Activated naive CD4-positive, alpha-beta T cell (primary cell): ENCODE measurements at places on chromosomes 4 and X.

DNA sequence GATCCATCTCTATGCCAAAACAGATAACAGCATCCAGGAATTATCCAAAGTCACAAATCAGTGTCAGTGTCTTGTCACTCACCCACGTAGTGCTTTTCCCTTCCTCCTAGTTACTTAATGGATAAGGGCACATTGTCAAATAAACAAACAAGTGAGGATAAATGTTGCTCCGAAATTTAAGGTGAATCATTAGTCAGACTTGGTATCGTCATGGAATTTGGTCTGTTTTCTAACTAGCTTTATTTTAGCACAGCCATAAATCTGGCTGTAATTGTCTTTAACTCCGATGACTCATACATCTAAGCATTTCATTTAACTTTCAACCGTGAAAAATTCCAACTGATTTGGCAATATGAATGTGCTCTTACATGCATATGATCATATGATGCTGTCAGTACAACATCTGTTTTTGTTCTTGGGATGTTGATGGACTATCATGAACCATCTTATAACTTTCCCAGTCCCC, 83.3 kb downstream of the SNCA start:
- no peak for DNase-seq

- no peak for DNase-seq
Observed at GRCh38 chr4:139514382-139515059, 41.5 kb downstream of the SETD7 start.

GRCh38 chr4:244471-244870, 60.8 kb downstream of the ZNF732 start:
- DNase-seq = no peak

- no peak for DNase-seq
Observed at GRCh38 chrX:49910344-49910743, 12.1 kb upstream of the CLCN5 start.

DNA sequence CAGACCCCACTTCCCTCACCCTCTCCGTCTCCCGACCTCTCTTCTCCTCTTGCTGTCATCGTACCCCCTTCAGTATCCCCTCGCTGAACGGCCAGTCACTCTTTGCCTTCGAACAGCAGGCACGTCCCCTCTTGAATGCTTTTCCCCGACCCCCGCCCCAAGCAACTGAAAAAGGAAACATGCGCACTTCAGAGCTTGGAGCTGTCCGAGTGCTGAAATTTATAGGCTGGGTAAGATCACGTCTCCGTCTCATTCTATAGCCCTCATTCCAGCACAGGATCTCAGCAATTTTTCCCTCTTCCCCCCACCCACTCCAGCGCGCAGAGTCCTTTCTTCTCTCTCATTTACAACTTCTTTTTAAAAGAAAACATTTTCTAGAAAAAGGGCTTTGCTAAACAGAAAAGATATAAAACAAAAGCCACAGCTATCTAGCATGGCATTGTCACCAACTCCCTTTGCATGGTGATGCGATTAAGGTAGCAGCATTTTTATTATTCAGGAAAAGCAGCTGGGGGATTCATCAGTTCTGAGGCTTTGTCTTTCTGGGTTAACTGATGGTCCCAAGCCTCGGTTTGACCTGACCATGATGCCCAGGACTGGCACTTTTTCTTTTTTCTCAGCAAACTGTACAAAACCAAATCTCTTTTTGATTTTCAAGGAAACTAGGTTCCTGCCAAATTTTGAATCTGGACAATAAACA, at the start of gene GLRA2:
Gene GLRA2, plus strand, starts transcription at position 247 of the 700 bp plus-strand sequence. CDS start 522 bp downstream, outside the sequence.
- no peak for DNase-seq

GRCh38 chr4:8600686-8601085, 8.1 kb downstream of the CPZ start:
- DNase-seq = no peak

DNA sequence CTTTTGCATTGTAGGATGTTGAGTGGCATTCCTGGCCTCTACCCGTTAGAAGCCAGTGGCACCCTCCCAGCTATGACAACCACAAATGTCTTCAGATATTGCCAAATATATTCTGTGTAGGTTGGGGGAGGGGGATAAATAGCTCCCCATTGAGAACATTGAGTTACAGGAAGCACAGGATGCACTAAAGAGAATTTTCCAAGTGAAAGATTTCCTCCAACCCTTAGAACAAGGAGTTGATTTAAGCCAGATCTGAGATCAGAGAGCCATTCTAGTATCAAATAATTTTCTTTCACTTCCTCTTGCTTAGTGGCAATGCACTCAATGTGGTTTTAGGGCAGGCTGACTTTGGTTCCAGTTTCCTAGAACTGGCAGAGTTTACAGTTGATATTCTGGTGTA, 436.6 kb downstream of the C4orf33 start:
- DNase-seq = no peak

DNA sequence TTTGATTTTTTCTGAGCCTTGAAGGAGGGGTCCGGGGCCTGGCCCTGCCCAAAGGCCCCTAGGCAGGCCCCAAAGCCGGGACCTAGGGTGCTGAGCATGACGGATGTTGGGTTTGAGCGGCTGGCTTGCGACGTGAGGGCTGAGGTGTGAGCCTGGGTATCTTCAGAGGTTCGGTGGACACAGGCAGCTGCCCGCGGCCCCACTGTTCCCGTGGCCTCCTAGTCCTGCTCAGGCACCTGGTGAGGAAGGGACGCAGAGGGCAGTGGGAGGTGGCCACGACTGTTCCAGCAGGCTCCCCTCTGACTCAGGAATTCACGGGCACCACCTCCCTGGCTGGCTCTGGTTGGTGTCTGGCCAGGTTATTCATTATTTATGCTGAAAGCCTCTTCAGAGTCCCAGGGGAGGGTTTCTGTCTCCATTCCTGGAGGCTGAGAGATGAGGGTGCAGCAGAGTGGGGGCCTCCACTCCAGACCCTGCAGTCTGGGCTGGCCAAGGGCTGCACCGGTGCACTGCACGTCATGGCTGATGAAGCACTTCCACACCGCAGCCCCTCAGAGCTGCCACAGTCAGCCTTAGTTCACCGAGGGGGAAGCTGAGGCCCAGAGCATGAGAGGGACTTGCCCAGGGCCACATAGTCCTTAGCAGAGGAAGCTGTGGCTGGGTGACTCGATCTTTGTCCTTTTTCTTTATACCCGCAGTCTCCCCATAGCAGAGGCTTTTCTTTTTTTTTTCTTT, 2.2 kb downstream of the MSANTD1 start:
- no peak for DNase-seq

- DNase-seq = no peak
Observed at GRCh38 chr4:71713611-71714203, 70.2 kb downstream of the GC start.

- no peak for DNase-seq
Observed at GRCh38 chr4:188534917-188535316, 395.7 kb downstream of the TRIML1 start.

DNA sequence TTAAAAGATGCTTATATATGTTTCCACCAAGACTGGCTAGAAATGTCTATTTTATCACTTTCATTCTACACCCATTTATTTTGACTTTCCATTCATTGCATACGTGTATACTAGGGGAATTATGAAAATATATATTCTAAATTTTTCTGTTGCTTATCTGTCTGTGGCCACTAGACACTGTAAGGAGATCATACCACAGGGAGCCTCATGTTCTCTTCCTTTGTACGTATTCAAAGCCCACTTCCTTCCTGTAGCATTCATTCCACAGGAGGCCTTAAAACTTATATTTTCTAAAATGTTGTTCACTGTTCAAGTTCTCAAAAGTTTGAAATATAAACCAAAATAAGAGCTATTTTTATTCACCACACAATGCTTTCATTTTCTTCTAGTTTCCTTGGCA, 1848.9 kb upstream of the TENM3 start:
- no peak for DNase-seq

DNA sequence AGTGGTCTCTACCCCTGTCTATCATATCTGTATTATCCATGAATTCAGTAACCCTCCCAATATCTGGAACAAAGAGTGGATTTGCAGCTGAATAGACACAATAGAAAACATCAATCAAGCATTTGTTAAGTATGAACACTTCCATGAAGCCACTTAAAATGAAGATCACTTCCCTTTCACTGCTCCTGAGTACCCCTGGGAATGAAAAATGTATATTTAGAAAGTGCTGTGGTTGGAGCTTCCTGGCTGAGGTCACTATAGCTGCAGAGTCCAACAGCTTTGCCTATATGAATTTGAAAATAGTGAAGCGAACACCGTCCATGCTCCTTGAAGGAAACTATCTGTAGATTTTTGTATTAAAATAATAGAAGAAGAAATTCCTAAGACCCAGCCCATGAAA, 227.0 kb downstream of the DTHD1 start:
- DNase-seq = no peak

GRCh38 chr4:120659616-120660170, 262.8 kb downstream of the PRDM5 start:
- no peak for DNase-seq

DNA sequence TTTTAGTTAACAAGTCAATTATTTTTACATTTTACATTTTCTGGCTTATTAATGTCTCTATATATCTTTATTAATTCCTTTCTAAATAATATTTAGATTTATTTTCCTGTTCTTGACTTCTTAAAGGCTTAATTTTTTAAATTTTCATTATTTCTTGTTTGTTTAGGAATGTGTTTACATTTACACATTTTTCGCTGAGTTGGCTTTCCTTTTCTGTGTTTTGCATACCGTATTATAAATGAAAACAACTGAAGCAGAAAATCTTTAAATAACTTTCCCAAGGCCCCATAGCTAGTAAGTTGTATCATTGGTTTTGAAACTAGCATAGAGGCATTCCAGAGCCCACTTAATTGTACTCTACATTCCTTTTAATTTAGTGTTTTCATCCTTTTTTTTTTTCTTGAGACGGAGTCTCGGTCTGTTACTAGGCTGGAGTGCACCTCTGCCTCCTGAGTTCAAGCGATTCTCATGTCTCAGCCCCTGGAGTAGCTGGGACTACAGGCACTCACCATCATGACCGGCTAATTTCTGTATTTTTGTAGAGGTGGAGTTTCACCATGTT, 261.6 kb downstream of the IQCM start:
- DNase-seq = no peak

- DNase-seq = no peak
Observed at GRCh38 chr4:85127653-85128052, 161.2 kb upstream of the WDFY3 start.

DNA sequence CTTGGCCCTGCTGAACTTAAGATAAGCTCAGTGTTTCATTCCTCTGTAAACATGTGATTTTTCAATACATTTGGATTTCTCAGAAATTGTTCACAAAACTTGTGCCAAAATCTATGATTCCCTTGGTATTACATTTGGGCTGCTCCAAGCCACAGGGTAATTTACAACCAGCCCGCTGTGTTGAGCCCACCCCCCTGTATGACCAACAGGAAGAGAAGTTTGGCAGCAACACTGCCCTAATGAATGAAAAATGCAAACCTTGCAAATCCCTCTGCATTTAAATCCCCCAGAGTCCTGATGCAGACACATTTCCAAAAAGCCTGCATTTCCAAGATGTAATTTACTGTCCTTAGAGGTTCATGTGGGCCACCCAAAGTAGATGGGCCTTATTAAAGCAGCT, 34.1 kb upstream of the GAB1 start:
- no peak for DNase-seq

DNA sequence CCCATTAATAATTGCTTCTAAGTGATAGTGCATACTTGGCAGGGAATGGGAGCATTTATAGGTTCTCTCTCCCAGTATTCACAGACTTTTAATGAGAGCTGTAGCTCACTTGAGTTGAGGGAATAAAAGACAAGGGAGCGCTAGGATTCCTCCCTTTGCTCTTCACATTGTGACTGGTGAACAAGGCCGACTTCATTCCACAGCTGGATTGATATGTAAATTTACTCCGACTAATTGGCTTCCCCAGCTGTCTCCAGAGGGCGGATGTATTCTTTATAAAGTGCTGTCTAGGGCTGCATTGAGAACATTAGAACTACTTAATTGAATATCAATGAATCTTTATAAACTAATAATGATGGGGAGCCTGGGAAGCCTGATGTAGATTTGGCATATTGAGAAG, 63.4 kb downstream of the GPR50 start:
- DNase-seq = no peak

DNA sequence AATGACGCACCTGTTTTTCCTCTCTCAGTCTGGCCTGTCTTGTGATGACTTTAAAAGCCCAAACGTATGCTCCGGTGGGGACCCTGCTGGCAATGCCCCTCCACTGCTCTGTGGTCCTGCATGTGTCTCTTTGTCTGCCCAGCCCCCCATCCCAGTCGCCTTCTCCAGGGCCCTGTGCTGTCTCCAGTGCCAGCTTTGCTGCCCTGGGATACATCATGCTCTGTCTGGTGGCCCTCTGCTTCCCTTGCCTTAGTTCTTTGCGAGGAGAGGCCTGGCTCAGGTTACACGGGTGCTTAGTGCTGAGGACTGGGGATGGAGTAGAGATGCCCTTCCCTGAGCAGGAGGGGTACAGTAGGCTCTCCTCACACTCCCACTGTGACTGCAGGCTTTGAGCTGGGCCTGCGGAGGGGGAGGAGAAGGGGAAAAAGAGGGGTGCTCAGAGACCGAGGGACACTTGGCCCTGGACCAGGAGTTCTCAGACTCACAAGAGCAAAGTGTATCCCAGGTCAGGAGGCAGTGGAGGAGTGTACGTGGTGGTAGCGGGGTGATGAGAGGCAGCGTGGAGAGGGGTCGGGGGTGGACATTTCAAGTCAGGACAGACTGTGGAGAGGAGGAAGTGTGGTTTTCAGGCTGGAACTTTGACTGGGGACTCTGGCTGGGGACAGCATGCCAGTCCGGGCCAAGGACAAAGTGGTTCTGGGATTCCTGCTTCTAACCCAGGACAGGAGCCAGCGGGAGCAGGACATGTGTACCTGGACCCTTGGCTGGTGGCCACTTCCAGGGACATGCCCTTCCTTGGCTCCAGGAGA, 2.8 kb downstream of the APLN start:
- DNase-seq = no peak

- no peak for DNase-seq
Observed at GRCh38 chr4:8850830-8851188, 20.8 kb downstream of the HMX1 start.

DNA sequence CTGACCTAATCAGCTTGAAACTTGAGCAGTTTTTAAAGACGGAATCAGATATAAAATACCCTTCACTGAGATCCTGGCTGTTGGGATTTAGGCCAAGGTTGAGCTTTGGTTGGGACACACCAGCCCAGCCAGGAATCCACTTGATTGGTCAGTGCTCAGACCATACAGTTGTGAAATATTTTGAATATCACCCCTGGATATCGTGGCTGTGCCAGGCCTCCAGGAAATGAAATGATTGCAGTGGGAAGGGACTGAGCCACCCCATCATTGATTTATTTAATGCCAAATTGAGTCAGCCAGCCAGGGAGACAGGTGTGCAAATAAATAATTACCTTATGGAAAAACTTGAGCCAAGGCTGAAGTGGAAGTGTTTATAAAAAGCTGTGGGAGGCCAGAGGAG, 128.4 kb upstream of the SCML1 start:
- DNase-seq = no peak

GRCh38 chr4:11813951-11814446, 385.3 kb upstream of the HS3ST1 start:
- DNase-seq = no peak

DNA sequence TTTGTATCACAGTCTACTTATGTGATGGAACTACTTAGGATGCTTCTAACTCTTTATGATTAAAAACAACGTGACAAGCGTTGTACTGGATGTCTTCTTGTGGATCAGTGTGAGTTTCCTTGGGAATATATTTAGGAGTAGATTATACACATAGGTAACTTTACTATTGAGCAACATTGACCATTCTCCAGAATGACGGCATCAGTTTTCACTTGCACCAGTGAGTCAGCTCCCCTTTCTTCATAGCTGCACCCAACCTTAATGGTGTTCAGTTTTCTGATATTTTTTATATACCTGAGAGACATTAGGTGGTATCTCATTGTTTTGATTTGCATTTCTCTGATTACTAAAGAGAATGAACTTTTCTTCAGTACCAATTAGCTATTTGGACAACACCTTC, 343.9 kb downstream of the ADGRL3 start:
- DNase-seq = no peak

- no peak for DNase-seq
Observed at GRCh38 chrX:36199928-36200327, 280.4 kb downstream of the CFAP47 start.
